ENCODE measurements at places on chromosomes 2 and 18.

DNA sequence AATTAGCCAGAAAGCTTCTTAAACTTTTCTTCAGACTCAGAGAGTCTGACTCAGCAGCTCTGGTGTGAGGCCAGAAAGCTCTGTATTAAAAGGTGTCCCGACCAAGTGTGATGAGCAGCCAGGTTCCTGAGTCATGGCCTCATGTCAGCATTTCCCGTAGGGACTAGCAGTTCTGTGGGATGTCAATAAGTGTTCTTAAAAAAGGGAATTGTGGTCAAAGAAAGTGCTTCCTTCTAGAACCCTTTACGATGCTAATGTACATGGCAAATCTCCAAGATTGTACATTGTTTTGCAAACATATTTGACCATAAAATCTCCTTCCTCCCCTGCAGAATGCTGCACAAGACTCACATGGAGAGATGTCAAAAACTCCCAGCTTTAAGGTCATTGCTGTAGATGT lies 80.1 kb downstream of the PLA2R1 start:
- DNase-seq, result no peak

DNA sequence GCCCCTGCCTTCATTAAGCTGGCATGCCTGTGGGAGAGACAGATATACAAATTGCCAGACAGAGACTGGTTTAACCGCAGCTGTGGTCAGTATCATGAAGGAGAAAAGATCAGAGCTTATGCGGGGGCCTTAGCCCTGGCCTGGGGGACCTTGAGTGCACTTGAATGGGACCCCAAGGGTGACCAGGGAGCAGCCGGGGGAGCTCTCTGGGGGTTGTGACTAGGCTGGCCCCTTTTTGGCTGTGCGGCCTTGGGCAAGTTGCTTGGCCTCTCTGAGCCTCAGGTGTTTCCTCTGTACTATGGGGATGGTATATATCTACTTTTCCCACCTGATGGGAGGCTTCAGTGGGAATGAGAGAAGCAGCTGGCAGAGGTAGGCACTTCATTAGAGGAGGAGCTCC lies 35.7 kb downstream of the INHBB start:
- DNase-seq, result no peak

GRCh38 chr2:160168878-160169277 lies 31.2 kb downstream of the ITGB6 start:
- no peak for DNase-seq

DNA sequence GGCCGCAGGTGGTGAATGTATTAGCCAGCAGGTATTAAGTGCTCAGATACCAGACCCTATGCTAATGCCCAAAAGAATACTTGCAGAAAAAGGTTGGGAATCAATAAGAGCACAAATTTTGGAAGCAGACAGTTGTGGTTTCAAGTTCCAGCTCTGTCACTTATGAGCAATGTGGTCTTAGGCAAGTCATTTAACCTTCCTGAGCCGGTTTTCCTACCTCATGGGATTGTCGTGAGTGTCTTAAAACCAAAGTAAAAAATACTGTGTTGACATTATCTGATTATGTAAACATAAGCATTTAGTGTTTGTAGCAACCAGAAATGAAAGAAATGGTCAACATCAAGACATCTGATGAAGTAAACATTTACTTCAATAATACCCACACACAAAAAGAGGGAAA lies 93.0 kb upstream of the CHST9 start:
- DNase-seq, result no peak

- DNase-seq, result no peak
These were observed 506.9 kb downstream of the DPP10 start for GRCh38 chr2:114949228-114949804.

DNA sequence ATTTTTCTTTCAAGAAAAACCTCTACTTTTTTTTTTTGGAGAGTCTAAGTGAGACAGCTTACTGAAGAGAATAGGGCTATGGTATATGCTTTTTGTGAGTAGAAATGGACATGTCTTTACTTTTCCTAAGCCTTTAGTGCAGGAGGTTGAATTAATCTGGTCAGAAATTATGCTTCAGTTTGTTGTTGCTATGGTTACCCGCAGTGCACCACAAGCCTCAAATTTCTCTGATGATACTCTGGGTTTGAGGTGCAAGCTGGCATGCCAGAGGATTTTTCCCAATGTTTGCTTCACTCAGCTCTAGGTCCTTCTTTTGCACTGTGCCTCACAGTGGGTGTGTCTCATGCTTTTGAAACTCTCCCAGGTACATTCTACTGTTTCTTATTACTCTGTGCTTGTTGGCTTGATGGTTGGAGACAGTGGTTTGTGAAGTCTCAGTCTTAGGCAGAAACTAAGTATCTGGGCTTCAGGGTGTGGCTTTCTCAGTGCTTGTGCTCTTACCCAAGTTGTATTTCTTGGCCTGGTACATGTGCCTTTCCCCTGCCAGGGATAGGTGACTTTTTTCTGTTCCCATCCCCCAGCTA lies 278.3 kb downstream of the RBM43 start:
- DNase-seq, result no peak

- no peak for DNase-seq
These were observed 40.3 kb downstream of the PRKD3 start for GRCh38 chr2:37284381-37284780.

GRCh38 chr2:214104967-214105366 lies 305.9 kb upstream of the VWC2L start:
- DNase-seq, result no peak

- no peak for DNase-seq
These were observed 97.9 kb upstream of the DLX2 start for GRCh38 chr2:172200495-172201085.

DNA sequence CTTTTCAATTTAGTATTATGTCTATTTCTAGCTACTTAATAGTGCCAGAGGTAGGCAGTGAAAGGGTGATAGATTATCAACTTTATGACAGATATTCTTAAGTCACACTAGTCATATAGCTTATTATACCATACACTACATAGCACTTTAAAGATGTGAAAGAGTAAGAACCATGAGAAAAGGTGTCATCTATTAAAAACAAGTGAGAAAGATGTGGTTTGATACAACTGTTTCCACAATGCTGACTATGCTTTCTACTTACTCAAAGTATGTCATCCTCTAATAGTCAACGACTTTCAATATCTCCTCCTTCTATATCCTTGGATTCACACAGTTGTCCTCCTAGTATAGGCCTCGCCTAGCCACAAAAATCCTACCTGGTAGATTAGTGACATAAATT lies 132.9 kb upstream of the WDSUB1 start:
- DNase-seq, result no peak

DNA sequence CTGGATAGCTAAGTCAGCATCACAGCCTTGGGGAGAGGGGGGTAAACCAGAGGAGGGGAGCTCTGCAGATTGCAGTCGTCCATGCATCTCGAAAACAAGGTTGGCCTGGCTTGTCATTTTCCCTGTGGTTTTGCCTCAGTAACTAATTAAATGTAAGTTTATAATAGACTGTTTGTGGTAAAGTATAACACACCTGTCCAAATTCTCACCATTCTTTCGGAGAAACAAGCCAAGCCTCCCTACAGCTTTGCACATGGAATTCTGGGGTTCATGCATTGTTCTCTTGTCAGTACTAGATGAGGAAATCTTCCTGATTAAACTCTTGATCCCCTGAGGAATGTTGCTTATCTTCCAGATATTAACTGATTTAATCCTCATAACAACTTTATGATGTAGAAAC lies 1065.2 kb upstream of the FAM98A start:
- DNase-seq, result no peak

DNA sequence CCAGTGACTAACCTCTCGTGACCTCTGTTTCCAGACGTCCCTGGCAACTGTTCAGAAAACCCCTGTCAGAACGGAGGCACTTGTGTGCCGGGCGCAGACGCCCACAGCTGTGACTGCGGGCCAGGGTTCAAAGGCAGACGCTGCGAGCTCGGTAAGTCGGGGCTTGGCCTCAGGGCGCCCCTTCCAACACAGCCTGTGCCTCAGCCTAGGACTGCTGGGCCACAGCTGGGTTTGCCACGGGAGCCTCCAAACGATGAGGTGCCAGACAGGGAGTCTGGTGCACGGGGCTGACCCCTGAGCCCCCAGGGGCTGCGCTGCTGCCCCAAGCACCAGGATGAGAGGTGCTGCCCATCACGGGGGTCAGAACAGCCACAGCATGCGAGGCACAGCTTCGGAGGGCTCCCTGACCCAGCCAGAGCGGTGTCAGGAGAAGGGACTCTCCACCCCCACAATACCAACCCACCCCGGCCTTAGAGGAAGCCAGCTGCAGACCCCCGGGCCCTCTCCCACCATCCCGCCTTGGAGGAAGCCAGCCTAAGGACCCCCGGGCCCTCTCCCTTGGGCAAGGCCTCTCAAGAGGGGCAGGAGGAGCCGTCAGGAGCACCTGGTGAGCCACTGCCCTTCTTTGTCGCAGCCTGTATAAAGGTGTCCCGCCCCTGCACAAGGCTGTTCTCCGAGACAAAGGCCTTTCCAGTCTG lies 20.3 kb downstream of the MTERF4 start:
- DNase-seq, result no peak

DNA sequence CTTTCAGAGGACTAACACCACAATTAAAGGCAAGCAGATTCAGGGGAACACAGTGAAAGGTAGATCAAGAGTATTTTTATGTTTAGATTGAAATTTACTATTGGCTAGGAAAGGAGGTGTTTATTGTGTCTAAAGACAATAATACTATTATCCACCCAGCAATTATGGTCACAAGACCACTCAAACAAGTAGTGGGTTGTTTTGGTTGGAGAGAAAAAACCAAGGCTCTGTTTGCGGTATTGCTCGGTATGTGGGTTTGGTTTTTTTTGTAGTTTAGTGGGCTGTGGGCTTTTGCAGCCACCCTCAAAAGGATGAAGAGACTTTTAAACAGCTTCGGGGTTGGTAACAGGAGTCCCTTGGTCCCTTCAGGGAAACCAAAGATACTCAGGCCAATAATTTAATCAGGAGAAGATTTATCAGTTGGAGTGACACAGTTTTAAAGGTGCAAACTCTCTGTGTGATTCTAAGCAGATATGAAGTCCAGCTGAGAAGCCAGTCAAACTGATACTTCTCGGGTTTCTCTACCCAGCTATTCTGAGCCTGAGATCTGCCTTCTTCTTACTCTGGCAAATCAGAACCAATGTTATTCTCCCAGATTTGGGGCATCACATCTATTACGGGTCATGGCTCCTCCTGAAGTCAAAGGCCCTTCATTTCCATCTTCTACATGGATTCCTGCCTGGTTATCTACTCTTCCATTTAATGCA lies 55.3 kb downstream of the DCC start:
- no peak for DNase-seq

- no peak for DNase-seq
These were observed 888 bp upstream of the TWSG1 start for GRCh38 chr18:9333441-9334328.

DNA sequence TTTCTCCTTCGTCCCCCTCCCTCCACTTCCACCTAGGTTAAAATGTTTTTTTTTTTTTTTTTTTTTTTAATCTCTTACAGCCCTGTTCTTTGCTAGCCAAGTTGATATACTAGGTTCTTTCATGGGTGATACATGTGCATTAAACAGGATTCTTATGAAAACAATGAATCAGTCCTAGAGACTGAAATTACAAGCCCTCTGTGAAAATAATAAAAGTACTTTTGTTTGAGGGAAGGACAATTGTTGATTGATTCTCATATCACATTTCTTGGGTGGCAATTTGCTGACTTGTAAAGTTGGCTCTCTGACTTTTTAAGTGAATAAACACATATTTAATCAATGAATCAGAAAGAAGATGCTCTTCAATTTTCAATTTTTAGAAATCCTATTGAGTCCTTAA lies 639.9 kb downstream of the LRP1B start:
- DNase-seq, result no peak

GRCh38 chr18:69399253-69399652 lies 1.4 kb upstream of the DOK6 start:
- no peak for DNase-seq

GRCh38 chr18:74604361-74604760 lies 6.7 kb downstream of the ZNF407 start:
- DNase-seq, result no peak

DNA sequence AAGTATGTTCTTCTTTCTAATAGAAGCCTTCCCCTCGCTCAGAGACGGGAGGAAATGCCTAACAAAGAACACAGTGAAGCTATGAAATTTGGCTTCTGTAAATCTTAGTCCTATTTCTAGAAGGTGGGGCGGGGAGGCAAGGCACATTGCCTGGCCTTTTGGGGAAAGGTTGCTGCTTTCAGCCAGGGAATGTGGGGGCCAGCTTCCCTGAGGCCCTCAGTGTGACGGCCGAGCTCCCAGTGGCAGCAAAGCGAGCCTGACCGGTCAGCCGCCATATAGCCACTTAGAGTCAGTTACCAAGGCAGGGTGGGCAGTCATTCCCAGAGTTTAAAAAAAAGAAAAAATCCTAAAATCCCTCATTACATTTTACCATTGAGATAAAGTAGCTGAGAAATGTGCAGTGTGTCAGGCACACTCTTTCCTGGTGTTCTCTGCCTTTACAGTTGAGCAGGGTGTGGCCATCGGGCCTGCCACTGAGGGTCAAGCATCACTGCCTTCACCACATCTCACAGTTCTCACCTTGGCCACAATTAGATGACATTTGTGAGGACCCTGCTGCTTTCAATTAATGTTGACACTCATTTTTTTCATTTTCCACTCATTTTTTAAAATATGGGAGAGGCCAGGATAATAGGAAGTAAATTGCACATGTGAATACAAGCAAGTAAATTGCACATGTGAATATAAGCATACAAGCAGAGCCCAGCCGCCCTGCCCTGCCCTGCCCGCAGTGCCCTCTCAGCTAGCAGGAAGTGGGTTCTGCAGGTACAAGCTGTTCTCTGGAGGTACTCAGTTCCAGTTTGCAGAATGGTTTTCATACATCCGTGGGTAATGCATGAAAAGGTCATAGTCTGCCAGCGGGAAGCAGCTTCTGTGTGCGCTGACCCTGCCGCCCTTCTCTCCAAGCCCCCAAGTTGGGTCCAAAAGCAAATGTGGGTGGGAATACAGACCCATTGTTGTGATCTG lies 76.9 kb downstream of the WDSUB1 start:
- DNase-seq, result peak; percentile 2

GRCh38 chr2:47531378-47532042 lies 128.6 kb downstream of the MSH2 start:
- no peak for DNase-seq

DNA sequence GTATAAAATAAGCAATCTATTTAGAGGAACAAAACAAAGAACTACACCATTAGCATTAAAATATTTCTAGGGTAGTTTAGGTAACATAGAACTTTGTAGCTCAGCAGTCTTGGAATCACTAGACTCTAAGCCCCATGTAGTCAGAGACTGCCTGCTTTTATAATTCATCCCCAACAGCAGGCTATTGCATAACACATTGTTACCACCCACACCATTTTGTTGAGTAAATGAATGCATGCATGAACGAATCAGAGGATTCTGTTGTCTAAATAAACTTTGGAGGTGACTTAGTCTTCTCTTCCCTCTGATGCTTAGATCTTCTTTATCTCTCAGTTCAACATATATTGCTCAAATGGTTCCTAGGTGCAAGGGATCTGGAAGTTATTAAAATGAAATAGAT lies 167.6 kb upstream of the TNP1 start:
- no peak for DNase-seq
